NK-92 treated with Interleukin-12 subunit alpha and Interleukin-12 subunit beta, amount 100 ng/mL, for 24 hours (cell line): ENCODE measurements at places on chromosomes 7 and 10.

DNA sequence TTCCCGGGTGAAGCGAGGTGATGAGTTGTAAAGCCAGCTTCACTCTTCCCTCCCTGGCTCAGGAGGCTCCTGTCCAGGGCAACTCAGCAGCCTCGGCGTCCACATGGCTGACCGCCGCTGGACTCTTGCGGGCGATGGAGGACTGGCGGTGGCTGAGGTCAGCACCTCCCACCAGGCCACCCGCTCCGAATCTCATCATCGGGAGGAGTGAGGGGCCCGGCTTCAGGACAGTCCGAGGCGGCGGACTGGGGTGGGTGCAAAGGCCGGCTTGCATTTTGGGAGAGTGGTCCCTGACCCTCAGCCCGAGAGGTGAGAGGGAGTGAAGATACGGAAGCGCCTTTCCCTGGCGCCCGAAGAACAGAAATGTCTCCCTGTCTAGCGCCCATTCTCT lies 759 bp downstream of the DNAJB12 start:
- no peak for DNase-seq

GRCh38 chr7:140084142-140084655 lies 21.4 kb upstream of the PARP12 start:
- no peak for DNase-seq

- DNase-seq = no peak
These were observed 25.8 kb upstream of the GPR37 start for GRCh38 chr7:124791426-124791825.

DNA sequence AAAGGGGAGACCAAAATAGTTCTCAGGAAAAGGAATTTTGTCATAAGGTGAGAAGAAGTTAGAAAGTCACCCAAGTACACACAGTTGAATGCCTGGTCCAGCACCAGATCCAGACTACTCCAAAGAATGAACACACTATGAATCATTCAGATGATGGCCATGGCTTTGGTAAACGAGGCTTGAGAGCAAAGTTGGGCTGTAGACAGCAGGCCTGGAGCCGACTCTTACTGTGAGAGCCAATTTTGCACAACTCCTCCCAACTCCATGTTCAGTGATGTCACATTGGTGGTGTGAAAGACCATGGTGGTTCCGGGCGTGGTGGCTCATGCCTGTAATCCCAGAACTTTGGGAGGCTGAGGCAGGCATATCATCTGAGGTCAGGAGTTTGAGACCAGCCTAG lies 131.6 kb downstream of the PKD1L1 start:
- DNase-seq = no peak

DNA sequence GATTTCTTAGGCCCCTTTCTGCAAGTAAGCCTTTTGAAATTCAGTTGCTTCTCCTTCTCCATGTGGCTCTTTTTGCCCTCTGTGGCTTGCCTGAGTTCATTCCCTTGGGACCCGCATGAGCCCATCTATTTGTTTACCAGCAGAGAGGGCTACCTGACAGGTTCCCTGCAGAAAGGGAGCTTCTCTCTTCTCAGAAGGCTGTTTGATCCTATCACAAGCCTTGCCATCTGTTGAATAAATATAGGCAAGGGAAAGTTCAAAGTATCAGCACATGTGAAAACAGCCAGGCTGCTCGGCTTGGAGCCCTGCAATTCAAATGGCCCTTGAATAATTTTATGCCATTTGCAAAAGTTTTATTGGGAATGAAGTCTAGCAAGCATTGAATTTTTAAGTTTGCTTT lies 720.2 kb upstream of the FZD8 start:
- no peak for DNase-seq

GRCh38 chr7:1214516-1214915 lies 18.2 kb upstream of the UNCX start:
- DNase-seq = no peak

GRCh38 chr10:112442063-112442462 lies 4.7 kb downstream of the ZDHHC6 start:
- no peak for DNase-seq

GRCh38 chr7:30493228-30493627 lies 11.4 kb downstream of the GGCT start:
- no peak for DNase-seq

GRCh38 chr10:35058686-35059085 lies 31.5 kb downstream of the CUL2 start:
- DNase-seq = no peak

- DNase-seq = no peak
These were observed 24.1 kb upstream of the TRIM8 start for GRCh38 chr10:102620138-102620590.

- no peak for DNase-seq
These were observed 618.6 kb upstream of the MKI67 start for GRCh38 chr10:128744811-128745305.

DNA sequence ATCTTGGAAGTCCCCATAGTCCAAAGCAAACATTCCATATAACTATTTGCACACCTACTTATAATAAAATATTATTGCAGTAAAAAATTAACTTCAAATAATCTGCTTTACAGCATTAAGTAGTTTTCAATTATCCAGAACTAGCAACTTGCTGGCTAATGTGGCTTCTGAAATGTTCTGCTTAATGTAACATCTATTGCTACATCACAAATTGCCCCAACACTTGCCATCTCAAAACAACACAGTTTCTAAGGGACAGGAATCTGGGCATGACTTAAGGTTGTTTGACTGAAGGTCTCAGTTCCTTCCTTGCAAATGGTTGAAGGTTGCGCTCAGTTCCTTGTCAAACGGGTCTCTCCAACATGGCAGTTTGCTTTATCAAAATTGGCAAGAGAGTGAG lies 378.5 kb upstream of the SEMA3C start:
- no peak for DNase-seq

GRCh38 chr7:35975851-35976454 lies 175.1 kb downstream of the SEPTIN7 start:
- no peak for DNase-seq

DNA sequence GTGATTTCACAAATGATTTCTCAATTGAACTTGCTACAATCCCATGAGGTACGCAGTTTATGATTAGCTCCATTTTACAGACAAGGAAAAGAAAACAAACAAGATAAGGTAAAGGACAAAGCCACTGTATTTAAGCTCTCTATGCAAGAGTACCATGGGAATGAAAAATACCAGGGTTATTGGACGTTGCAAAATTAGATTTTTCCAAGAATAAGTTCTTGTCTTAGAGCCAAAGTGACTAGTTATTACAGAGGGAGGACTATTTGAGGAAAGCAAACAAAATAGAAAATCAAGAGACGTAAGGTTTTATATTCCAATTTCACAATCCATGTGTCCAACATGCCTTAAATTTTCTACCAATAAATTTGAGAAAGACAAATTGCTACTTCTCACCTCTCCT lies 97.9 kb upstream of the PTN start:
- no peak for DNase-seq

- no peak for DNase-seq
These were observed 475.3 kb downstream of the PLXNA4 start for GRCh38 chr7:132100981-132101380.

GRCh38 chr7:72286519-72286918 lies 125.6 kb downstream of the CALN1 start:
- no peak for DNase-seq

- DNase-seq = no peak
These were observed 58.3 kb downstream of the SLC39A12 start for GRCh38 chr10:18010050-18010449.

- no peak for DNase-seq
These were observed 15.2 kb downstream of the PALD1 start for GRCh38 chr10:70493660-70494234.

DNA sequence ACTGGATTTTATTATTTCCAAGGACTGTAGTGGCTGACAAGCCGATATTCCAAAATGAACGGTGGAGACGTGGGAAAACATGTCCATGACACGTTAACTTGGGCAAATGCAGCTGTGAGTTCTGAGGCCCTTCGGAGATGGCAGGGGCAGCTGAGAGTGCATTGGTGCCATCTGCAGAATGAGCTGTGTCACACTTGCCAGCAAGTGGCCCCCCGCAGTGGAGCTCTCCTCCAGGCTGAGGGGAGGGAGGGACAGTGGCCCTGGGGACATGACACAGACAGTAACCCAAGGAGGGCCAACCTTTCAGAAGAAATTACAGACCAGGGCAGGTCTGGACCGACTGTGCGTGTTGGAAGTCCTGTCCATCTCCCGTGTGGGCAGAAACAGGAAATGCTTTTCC lies 139.4 kb downstream of the SVIL start:
- no peak for DNase-seq
